GM04504 (cell line): ENCODE measurements at places on chromosomes 1 and 21.

DNA sequence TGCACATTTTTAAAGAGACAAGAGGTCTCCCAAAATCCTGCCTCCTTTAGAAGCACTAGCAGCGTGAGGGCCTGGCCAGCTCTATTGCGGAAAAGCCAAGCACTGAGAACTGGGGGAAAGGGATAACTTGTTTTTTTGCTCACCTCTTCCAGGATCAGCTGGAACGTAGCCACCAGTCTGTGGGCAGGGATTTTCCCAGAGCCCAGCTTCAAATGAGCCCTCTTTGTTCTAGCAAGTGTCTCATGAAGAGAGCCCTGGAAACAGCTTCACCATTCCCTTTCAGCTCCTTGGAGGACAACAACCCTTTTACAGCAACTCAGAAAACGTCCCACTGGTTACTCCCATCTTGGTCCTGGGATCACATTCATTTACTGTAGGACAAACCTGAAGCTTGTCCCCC lies 195.4 kb downstream of the LMX1A start:
- DNase-seq = no peak

- DNase-seq = no peak
Observed at GRCh38 chr1:77961392-77961791, 17.5 kb downstream of the FUBP1 start.

GRCh38 chr1:145845144-145845513 lies 301 bp upstream of the NUDT17 start:
- DNase-seq = no peak

GRCh38 chr1:203629507-203630082 lies 3.0 kb downstream of the ATP2B4 start:
- DNase-seq = no peak

GRCh38 chr1:40989066-40989465 lies 9.6 kb downstream of the CTPS1 start:
- no peak for DNase-seq

- no peak for DNase-seq
Observed at GRCh38 chr21:38266732-38267131, 9.9 kb downstream of the KCNJ15 start.

DNA sequence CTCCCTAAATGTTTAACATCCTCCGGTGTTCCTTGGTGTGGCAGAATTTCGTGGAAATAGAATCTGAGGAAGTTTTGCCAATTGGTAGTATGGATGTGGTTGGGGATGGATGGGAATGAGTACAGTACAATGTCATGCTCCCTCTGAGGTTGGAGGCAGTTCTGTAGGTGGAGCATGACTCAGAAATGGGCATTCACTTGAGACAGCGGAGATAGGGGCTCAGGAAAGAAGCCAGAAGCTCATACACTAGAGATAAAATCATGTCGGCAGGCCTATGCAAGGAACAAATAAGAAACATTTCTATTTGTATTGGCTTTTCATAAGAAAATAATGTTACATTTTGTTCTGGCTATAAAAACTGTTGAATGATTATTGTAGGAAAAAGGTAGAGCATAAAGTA lies 196.0 kb downstream of the URB2 start:
- DNase-seq = no peak

GRCh38 chr1:54273092-54273794 lies 73.3 kb downstream of the MRPL37 start:
- peak; percentile 85 for DNase-seq

- DNase-seq = no peak
Observed at GRCh38 chr1:18575620-18576019, 55.0 kb upstream of the PAX7 start.

- no peak for DNase-seq
Observed at GRCh38 chr1:209062863-209063262, 520.7 kb upstream of the CAMK1G start.

DNA sequence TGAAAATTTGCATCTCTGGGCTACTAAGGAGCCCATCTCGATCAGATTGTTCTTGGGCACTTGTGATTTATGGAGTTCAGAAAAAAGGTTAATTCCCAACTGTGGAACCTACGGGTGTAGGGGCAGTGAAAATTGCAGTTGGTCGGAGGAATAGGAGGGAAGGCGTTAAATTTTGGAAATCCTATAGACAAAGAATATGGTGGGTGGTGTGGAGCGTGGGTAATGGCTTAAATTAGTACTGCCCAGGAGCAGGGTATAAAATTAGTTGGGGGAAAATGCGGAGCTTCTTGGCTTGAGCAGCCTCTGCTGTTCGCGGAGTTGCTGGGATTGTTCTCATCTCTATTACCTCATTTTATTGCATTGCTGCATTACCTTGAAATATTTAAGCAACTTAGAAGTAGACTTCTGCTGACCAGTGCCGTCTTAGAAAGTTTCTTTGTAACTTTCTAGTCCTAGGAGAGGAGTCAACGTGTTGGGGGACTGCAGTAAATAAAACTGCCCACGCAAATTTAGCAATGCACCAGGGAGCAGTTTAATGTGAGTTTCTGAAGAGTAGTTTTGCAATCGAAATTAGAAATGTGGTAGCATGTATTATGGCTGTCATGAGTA lies 514 bp downstream of the S1PR1 start:
- DNase-seq = no peak

GRCh38 chr1:192491804-192492554 lies 83.6 kb upstream of the RGS1 start:
- no peak for DNase-seq
